MCF 10A (cell line): ENCODE measurements at places on chromosomes 4 and X. TPM values are rescaled to one million over a fixed set of nuclear protein-coding genes. Genes with fewer than 3 reads are reported as not detected.

- peak; percentile 48 for DNase-seq
Observed at GRCh38 chrX:117510453-117510852, 606.2 kb downstream of the KLHL13 start.

DNA sequence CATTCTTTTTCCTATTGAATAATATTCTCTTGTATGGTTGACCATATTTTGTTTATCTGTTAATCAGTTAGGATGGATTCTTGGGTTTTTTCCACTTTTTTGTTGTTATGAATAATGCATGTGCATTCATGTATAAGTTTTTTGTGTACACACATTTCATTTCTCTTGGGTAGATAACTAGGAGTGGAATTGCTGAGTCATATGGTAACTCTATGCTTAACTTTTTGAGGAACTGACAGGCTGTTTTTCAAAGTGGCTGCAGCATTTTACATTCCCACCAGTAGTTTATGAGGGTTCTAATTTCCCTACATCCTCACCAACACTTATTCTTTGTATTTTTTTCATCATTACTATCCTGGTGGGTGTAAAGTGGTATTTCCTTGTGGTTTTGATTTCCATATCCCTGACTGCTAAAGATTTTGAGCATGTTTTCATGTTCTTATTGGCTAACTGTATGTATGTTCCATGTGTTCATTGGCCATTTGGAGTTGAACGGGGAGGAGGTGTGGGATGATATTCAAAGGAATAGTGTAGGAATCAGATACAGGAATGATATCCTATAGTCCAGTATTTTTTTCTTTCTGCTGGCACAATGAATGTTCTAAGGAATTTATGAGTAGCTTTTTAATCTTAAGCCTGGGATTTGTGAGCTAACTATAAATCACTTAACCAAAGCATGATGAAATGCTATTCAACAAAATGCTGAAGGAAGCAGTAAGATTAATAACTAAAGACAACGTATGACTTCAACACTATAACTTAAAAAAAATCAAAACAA, 114.3 kb downstream of the AMELX start:
- no peak for DNase-seq

DNA sequence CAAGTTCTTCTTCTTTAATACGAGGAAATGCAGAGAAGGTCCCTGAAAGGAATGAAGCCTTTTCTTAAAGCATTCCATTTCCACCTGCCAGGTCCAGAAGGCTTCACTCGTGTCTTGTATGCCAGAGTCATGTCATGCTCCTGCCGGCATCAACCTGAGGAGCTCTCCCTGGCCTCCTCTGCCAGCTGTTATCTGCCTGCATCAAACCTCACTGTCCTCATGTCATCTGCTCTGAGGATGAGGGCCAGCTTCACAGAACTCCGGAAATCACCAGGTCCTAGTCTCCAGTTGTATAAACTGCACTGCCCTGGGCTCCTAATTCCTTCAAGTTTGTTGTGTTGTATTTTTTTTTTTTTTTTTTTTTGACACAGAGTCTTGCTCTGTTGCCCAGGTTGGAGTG, 20.0 kb upstream of the S100G start:
- DNase-seq: no peak

DNA sequence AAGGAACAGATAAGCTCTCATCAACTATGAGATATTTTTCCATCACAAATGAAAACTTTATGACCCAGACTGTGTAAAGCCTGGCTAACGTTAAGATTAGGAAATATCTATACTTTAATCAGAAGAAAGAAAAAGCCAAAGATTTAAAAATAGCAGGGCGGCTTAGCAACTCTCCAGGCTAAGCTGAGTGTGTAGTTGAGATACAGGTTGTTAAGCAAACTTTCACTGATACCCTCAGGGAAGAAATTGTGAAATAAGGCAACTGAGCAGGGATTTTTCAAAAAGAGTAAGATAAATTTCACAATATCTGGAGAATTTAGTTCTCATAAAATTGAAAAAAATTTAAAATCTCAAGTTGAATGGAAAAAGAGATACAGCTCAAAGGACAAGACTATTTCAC, 382.0 kb downstream of the RAPGEF2 start:
- DNase-seq: peak; percentile 70

GRCh38 chr4:158999166-158999682, 103.7 kb upstream of the RAPGEF2 start:
- DNase-seq: no peak

- no peak for DNase-seq
Observed at GRCh38 chr4:118911238-118911703, 22.6 kb downstream of the SYNPO2 start.

GRCh38 chrX:24293412-24293811, 20.5 kb downstream of the SUPT20HL2 start:
- no peak for DNase-seq

The CASK gene
- total RNA-seq: 34.9 and 43.2 TPM in 2 replicates

The MTMR8 gene
- not detected in 2 replicates for total RNA-seq
